Activated CD4-positive, alpha-beta T cell treated with anti-CD3 and anti-CD28 coated beads for 1 hour (primary cell): ENCODE measurements at places on chromosomes 7 and 10.

GRCh38 chr7:33745934-33746333, 159.4 kb upstream of the BMPER start:
- DNase-seq: no peak

GRCh38 chr10:43965033-43965917, 316.6 kb upstream of the ZNF32 start:
- no peak for DNase-seq

- no peak for DNase-seq
Measured at GRCh38 chr10:114060456-114060855, 16.8 kb downstream of the ADRB1 start.

- no peak for DNase-seq
Measured at GRCh38 chr10:110273474-110273873, 31.2 kb downstream of the SMNDC1 start.

GRCh38 chr7:90461219-90461618, 8.2 kb upstream of the PTTG1IP2 start:
- no peak for DNase-seq

- no peak for DNase-seq
Measured at GRCh38 chr7:23404546-23405239, 65.6 kb downstream of the IGF2BP3 start.

DNA sequence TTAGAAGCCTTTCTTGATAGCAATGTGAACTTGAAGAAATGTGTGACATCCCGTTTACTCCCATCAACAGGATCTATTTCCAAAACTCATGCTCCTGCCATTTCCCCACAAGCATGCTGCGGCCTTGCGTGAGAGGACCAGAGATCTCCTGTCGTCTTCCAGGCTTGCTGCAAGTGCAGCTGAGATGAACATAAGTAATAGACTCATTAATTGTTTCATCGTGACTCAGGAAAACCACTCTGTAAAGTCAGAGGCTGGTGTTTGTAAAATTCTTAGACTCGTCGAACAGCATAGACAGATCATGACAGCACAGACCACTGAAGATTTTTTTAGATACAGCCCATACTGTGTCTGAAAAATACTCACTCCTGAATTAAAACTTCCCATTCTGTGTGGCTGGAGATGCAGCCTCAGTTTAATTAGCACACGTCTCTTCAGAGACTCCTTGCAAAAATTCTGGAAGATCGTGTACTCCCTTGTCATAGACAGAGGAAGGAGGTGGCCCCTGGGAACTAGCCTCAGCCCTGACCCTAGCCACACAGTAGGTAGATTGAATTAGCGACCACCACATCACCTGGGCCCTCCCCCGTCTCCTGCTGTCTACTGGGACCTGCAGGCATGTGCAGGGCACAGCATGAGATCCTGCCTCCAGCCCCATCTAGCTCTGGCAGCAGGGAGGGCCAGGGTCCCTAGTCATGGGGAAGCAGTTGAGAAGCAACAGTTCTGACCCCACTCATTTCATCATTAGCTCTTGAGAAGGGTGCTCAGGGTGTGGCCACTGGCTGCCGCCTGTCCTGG, 226.0 kb downstream of the CELF2 start:
- DNase-seq: no peak

GRCh38 chr7:96330193-96330592, 8.3 kb upstream of the SLC25A13 start:
- no peak for DNase-seq

- no peak for DNase-seq
Measured at GRCh38 chr10:47078393-47079203, 167.4 kb downstream of the PTPN20 start.

GRCh38 chr10:77027576-77027975, 610.0 kb downstream of the KCNMA1 start:
- DNase-seq: no peak

- no peak for DNase-seq
Measured at GRCh38 chr10:116255886-116256751, 16.9 kb downstream of the GFRA1 start.

DNA sequence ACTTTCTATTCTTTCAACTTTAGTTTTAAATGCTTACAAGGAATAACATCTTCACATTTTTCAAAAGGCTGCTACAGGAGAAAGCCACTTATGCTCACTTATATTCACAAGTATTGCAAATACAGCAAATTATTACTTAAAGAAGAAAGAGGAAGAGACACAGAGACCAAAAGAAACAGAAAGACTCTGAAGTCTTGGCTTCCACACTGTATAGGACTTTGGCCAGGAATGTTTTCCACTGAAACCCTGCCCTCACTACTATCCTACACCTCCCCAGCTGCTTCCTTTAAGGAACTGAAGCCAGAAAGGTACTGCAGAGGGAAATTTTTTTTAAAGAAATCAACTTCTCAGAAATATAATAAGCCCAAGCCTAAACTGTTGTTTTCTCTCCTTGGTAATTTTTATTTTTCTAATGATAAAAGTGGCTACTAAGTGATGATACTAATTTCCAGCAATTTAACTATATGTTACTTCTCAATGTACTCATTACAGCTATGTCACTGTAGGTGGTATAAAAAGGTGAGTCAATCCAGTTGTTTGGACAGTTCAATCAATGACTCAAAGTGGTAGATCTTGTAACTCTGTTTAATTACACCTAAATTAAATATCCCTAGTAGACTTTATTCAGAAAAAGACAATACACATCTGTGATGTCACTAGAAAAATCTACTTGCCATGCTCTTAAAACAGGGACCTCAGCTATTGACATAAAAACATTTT, 231.6 kb downstream of the GRM8 start:
- DNase-seq: no peak

GRCh38 chr10:102004376-102004775, 51.6 kb downstream of the ARMH3 start:
- DNase-seq: no peak

GRCh38 chr10:59885430-59886134, 20.8 kb downstream of the CCDC6 start:
- DNase-seq: no peak

DNA sequence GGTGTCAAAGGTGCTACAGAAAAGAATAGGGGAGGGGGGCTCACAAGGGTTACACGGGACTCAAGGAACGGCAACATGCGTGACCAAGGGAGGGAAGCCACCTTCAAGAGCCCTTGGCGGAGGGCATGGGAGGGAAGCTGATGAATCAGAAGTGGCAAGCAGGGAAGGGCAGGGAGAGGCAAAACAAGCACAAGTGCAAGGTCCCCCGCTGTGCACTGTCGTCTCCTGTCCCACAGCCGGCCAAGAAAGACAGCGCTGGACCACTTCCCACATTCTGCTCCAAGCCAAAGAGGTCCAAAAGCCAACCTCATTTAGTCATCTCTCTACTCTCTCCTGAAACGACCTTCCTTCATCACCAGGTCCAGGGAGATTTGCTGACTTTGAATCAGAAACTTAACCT, 102.7 kb downstream of the CALN1 start:
- DNase-seq: no peak

- DNase-seq: no peak
Measured at GRCh38 chr10:59838085-59838789, 68.1 kb downstream of the CCDC6 start.

DNA sequence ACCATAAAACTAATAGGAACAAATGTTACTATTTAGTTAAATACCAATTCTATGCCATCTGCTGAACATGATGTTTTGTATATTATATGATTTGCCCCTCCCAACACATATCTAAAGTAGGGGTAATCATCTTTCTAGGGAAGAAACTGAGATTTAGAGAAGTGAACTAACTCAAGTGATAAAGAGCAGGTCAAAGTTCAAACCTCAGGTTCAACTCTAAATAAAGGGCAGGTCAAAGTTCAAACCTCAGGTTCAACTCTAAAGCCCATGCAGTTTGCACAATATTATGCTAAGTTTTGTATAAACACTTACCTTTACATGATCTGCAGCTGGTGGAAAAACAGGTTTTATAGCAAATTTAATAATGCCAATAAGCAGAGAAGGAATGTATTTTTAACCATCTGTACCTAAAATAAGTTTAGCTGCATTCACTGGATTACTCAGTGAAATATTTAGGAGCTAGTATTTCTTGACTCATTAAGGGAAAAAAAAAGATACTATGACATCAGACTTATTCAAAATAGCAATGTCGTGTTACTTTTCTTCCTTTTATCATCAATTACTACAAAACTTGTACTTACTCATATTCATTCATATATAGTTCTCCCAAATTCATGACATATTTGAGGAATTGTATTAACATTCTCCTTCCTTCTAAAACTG, 1194.3 kb upstream of the CELF2 start:
- DNase-seq: no peak

DNA sequence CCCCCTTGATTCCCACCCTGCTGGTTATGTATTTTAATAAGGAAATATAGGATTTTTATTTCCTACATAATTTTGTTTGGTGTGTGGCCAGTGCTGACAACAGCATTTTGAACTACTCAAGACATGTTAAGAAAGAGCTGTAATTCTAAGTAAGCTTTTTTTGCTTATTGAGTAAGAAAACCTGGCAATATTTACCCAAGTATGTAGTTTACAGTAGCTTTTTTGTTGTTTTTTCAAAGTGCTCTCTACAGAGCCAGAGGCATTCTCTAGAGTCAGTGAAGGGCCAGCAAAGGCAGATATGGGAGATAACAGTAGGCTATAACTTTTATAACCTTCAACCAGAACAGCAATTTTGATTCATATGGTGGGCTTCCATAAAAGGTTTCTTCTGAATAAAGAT, 63.2 kb upstream of the TMEM168 start:
- no peak for DNase-seq

DNA sequence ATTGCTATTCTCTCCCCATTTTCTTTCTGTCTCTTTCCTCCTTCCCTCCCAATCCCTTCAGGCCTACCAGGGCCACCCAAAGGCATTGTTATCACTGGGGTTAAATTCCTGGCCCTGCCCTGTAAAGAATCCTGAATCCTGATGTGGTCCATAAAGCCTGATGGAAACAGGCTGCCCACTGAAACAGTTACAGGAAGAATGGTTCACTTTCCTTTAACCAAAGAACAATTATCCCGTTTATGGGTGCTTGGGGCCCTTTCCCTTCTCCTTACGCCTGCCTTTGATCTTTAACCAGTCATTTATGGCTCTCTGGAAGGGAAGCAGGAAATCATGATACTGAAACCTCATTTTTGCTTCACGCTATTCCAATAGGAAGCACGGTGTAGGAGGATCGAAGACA, 273.1 kb upstream of the NEBL start:
- DNase-seq: no peak

- DNase-seq: no peak
Measured at GRCh38 chr10:132146271-132146671, 40.5 kb upstream of the DPYSL4 start.

DNA sequence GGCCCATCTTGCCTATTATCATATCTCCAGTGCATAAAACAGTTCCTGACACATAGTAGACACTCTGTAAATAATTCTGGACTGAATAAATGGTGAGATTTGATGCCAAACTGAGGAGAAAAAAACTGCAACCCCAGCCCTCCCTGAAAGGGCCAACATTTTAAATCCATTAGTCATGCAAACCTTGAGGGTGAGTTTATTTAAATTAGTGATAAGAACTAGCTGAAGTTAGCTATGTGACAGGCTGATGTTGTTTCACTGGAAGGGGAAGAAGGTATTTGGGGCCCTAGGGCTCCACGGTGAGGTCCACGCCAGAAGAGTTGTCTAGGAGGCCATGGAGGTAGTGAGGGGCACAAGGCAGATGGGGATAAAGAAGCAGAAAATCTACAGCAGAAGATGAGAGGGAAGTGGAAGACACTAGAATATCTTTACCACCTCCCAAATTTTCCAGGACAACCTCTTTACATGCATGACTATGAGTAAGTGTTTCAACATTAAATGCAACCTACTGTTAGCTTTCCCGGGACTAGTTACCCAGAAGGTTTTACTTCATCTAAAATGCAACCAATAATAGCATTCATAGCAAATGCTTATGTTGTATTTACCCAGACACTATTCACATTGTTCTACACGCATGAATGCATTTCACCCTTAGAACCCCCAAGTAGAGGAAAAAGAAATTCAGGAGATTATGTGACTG, 183.2 kb upstream of the LYZL1 start:
- no peak for DNase-seq

- DNase-seq: no peak
Measured at GRCh38 chr7:105613611-105614330, 32.5 kb upstream of the EFCAB10 start.

GRCh38 chr7:26603631-26604030, 260.8 kb downstream of the SKAP2 start:
- no peak for DNase-seq

- DNase-seq: no peak
Measured at GRCh38 chr7:121113288-121113687, 124.8 kb downstream of the CPED1 start.

DNA sequence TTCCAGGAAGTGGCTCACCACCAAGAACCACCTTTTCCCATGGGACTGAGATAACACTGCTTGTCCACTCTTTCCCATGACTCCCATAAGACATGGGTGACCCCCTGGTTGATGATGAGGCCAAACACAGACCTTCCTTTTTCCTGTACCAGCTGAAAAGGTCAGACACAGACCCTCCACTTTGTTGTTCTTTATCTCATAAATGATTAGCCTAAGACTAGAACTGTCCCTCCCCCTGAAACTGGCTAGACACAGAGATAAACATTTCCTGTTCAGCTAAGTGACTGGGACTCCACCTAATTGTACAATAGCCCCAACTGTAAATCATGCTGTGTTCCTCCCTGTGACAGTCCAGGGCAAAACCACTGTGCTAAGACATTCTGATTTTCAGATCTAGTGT, 8.2 kb upstream of the NRG3 start:
- DNase-seq: no peak

DNA sequence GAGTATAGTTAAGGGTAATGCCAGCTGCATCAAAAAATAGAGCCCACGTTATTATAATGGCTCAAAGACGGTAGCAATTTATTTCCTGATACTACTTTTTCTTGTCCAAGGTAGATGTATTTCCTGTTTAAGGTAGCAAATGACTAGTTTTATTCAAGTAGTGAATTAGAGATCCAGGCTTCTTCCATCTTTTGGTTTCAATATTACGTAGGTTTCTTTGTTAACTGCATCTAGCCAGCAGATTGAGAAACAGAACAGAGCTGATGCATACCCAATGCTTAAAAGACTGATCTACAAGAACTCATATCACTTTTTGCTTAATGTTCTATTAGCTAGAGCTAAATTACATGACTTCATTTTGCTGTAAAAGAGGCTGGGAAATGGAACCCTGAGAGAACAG, 992.1 kb downstream of the NRG3 start:
- DNase-seq: no peak

DNA sequence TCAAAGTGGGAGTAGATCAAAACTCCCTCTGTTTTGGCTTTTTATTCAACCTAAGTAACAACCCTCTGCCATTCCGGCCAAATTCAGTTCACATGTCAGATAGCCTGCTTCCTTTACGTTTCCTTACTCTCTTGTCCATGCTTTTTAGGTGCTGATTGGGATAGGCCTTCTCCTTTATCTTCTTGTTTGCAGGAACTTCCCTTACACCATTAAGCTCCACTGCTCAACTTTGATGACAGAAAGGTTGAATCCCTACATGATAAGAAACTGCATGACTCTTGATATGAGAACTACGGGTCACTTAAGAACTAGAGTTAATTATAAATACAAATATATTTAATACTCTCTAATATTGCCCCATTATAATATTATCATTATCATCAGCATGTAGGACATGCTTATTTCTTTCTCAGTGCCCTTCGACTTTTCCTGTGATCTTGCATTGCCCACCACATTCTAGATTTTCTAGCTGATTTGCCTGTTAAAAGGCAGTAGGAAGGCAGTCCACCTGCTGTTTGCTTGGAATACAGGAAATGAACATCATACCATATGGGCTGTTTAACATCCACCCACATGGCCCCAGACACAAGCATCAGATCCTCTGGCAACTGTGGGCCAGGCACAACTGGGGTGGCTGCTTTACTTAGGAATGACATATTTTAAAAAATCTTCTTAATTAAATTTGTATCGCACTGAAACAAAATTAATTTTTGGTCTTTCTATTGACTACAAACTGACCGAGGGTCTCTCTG, 59.7 kb upstream of the CCDC6 start:
- no peak for DNase-seq

- no peak for DNase-seq
Measured at GRCh38 chr10:47198221-47198620, 101.8 kb upstream of the GDF10 start.
